Activated naive CD4-positive, alpha-beta T cell treated with anti-CD3 and anti-CD28 coated beads for 36 hours (primary cell): ENCODE measurements at places on chromosomes 7 and 10. TPM values are rescaled to one million over a fixed set of nuclear protein-coding genes. Genes with fewer than 3 reads are reported as not detected.

The AGAP6 gene
- 11.6 TPM for total RNA-seq

The HEPACAM2 gene
- total RNA-seq = 0.24 TPM

The KLHDC10 gene
- 11.6 TPM for total RNA-seq

The CLRN3 gene
- not detected for total RNA-seq

The GNAT3 gene
- total RNA-seq = not detected

The NEUROG3 gene
- not detected for total RNA-seq

The SLC16A9 gene
- 0.86 TPM for total RNA-seq

The SPACDR gene
- 2.6 TPM for total RNA-seq

The NUDT13 gene
- 0.72 TPM for total RNA-seq

The SPDYE2 gene
- total RNA-seq = not detected
